ENCODE measurements at places on chromosomes 2 and 18. TPM values are rescaled to one million over a fixed set of nuclear protein-coding genes. Genes with fewer than 3 reads are reported as not detected.

DNA sequence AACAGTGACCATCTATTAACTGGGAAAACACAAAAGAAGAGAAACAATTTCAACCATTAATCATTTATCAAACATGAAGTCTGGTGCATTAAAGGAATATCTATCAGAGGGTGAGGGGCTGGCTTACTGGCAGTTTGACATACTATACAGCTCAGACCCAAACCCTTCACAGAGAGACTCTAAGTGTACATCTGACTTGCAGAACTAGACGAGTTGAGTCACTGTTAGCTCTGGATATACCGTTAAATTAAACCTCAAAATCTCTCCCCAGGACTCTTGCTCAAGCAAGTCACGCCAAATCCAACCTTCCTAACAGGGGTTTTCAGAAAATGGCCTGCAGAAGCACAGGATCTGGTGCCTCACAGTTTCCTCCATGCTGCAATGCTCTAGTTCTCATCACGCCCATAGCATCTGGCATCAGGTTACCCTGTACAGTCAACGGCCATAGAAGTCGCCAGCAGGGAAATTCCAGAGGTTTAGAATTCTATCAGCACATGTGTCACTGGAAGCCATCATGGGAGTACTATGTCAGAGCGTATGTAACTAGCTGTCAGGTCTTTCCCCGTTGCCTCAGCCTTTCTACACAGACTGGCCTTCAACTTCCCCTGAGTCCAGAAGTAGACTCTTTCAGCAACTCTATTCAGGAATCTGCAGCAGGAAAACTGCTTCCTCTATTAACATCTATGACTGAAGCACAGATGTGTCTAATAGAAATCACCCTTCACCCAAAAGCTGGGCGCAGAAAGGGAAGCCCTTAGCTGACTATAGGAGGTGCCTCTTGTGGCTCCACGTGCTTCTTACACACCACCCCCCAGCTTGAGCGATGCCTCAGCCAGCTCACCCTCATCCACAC, 9.3 kb downstream of the TGOLN2 start:
- H3K27ac ChIP-seq: no peak overlapping the region
- peaks cover 1% of the 10 kb centered on the region for H3K36me3 ChIP-seq
- no peaks in the 10 kb centered on the region for H3K27me3 ChIP-seq
- DNase-seq: no peak
- H3K4me1 ChIP-seq: peaks cover 23% of the 10 kb centered on the region

FOXD4L1 gene
- 0.81 TPM for total RNA-seq

DOK6 gene
- not detected for total RNA-seq

GRCh38 chr2:238854699-238855229, 6.9 kb downstream of the TWIST2 start:
- H3K27ac ChIP-seq: no peak overlapping the region
- H3K4me1 ChIP-seq: no peaks in the 10 kb centered on the region
- no peaks in the 10 kb centered on the region for H3K36me3 ChIP-seq
- no peaks in the 10 kb centered on the region for H3K27me3 ChIP-seq
- DNase-seq: no peak
- no peak overlapping the region for H3K4me3 ChIP-seq

DNA sequence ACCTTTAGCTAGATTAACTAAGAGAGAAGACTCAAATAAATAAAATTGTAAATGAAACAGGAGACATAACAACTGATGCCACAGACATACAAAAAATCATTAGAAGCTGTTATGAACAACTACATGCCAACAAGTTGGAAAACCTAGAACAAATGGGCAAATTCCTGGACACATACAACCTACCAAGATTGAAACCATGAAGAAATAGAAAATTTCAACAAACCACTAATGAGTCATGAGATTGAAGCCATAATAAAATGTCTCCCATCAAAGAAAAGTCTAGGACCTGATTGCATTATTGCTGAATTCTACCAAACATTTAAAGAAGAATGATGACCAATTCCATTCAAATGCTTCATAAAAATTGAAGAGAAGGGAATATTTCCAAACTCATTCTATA, 54.3 kb downstream of the ST3GAL5 start:
- no peak for DNase-seq
- H3K4me3 ChIP-seq: no peak overlapping the region
- no peaks in the 10 kb centered on the region for H3K27me3 ChIP-seq
- H3K4me1 ChIP-seq: peaks cover 5% of the 10 kb centered on the region

DNA sequence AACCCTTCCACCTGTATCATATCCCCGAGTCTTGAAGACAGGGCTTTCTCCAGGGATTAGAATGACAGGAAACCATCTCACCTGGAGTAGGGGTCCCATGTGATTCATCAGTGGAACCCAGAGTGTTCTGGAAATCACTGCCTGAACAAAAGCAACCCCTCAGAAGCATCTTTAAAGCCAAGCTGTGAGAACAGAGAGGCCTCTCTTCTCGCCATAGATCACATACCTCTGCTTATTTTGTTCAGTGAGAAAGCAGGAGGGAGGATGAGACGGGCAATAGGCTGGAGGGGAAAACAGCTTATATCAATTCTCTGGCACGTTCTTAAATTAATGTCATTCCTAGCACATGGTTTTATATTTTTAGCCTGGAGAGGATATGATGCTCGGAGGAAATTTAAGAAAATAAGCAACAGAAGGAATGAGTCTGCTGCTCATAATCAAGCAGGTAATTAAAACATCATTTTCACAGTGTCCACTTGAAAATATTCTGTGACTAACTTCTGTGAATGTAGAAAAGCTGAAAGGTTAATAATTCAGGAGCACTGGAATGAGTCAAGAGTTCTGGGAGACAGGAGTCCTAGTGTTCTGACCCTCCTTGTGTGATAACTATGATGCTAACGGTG, 213.6 kb upstream of the SP5 start:
- no peaks in the 10 kb centered on the region for H3K36me3 ChIP-seq
- H3K27me3 ChIP-seq: no peaks in the 10 kb centered on the region
- DNase-seq: no peak

- no peak for DNase-seq
- H3K4me3 ChIP-seq: no peak overlapping the region
- no peaks in the 10 kb centered on the region for H3K27me3 ChIP-seq
- peaks cover 55% of the 10 kb centered on the region for H3K4me1 ChIP-seq
- H3K36me3 ChIP-seq: no peaks in the 10 kb centered on the region
Measured at GRCh38 chr2:144242311-144242710, 277.6 kb downstream of the ZEB2 start.

KATNAL2 gene
- 3.1 TPM for total RNA-seq

DNA sequence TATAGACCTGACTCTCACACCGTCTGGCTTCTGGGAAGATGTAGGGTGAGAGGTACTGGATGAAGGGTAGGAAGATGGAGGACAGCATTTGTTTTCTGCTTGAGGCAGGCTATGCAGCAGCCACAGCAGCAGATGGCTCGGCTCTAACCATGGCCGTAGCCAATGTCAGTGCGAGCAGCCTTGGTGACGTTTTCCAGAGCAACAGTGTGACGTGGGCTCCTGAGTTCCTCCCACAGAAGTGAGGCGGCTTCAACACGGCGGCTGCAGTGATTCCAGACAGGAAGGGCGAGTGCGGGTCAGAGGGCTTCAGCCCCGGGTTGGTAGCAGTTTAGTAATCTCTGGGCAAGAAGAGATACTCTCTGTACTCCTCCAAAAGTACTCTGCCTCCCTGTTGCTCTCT, 133.0 kb upstream of the MYT1L start:
- no peaks in the 10 kb centered on the region for H3K36me3 ChIP-seq
- no peak overlapping the region for H3K27ac ChIP-seq
- H3K4me1 ChIP-seq: no peaks in the 10 kb centered on the region

- peaks cover 3% of the 10 kb centered on the region for H3K27me3 ChIP-seq
- no peak for DNase-seq
- no peak overlapping the region for H3K27ac ChIP-seq
Measured at GRCh38 chr2:23124214-23124750, 260.7 kb upstream of the KLHL29 start.

- H3K27me3 ChIP-seq: no peaks in the 10 kb centered on the region
- H3K27ac ChIP-seq: no peak overlapping the region
- peaks cover 7% of the 10 kb centered on the region for H3K4me1 ChIP-seq
Measured at GRCh38 chr2:239329284-239329971, 71.4 kb downstream of the HDAC4 start.

GKN2 gene
- not detected for total RNA-seq

Measured in B cell (primary cell).